ENCODE measurements at places on chromosomes 2 and 18.

GRCh38 chr18:53056064-53056463 is 716.1 kb downstream of the DCC start:
- no peak for DNase-seq

DNA sequence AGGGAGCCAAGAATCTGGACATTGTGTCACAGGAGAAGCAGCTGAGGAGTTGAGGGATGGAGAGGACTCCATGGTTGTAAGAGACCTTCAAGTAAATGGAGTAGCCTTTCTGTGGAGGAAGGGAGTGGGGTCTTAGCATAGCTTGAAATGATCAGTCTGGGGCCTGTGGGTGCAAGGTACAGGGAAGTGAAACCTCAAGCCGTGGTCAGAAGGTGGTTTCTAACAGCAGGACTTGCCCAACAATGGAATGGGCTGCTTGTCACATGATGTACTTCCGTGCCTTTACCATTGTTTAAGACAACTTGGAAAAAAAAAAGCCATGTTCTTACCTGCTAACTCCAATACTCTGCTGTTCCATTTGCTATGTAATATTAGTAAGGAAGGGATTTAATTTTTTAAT is 140.7 kb downstream of the LDLRAD4 start:
- DNase-seq, result no peak

- no peak for DNase-seq
Observed at GRCh38 chr18:58315041-58315440, 271.0 kb downstream of the NEDD4L start.

DNA sequence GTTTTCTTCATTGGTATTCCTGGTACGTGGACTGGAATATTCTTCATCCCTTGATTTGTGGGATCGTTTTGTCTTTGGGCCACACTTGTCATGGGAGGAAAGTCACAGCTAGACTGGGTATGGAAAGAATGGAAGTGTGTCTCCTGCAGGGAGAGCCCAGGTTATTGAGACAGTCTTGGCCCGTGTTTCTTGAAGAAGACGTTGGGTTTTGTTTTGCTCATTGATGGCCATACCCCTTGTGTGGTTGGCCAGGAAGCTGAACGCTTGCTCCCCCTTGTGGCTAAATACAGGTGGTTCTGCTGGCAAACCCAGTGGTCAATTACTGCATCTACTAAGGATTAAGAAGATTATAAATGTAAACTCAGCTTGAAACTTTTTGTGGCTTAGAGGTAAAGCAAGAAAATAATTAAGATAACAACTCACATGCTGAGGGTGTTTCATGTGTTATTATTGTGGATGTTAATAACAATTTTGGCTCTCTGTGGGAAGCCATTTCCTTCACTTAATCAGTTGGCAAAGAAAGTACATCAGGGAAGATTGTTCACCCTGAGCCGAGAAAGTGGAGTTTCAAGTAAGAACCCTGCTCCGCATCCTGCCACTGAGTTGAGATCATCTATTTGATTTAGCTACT is 91.8 kb downstream of the NEDD4L start:
- peak; percentile 4 for DNase-seq

DNA sequence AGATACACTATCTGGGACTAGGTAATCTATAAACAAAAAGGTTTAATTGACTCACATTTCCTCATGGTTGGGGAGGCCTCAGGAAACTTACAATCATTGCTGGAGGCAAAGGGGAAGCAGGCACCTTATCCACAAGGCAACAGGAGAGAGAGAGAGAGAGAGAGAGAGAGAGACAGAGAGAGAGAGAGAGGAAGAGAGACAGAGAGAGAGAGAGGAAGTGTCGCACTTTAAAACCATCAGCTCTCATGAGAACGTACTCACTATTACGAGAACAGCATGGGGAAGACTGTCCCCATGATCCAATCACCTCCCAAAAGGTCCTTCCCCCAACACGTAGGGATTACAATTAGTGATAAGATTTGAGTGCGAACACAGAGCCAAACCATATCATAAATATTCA is 253.5 kb upstream of the TRIB2 start:
- no peak for DNase-seq

GRCh38 chr2:198316852-198317396 is 512.5 kb downstream of the PLCL1 start:
- DNase-seq, result no peak

DNA sequence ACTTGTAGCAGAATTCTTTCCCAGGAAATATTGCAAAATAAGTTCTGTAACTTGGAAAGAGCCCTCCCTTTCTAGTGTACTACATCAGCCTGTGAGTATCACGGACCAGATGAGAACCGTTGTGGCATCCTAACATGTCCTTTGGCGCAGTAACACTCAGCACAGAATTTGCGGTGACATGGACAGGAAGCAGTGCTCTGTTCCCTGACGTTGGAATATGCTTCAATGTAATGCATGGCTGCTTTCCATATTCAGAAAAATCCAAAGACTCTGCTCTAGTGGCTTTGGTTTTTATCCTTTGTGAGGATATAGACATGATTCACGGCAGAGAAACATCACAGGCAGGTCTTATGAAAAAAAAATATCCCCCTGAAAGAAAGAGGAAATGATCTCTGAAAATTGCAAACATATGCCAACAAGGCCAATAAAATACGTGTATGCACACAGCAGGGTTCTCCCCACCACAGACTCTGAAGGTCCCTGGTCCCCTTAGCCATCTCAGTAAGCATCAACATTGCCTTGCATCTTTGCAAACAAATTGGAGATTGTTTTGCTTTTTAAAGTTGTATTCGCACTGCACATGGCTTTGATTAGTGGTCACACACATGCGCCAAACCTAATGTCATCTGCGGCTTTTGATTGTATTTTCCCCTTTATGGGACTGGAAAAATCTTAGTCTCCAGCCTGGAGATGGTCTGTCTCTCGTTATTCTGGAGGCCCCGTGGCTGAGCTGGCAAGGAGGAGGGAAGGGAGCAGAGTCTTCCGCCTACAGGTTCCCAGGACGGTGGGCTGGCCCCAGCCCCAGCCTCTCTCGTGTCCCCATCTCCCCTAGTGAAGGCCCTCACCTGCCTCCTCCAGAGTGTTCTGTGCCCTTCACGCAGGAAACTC is 122.9 kb downstream of the COPS8 start:
- DNase-seq, result no peak

DNA sequence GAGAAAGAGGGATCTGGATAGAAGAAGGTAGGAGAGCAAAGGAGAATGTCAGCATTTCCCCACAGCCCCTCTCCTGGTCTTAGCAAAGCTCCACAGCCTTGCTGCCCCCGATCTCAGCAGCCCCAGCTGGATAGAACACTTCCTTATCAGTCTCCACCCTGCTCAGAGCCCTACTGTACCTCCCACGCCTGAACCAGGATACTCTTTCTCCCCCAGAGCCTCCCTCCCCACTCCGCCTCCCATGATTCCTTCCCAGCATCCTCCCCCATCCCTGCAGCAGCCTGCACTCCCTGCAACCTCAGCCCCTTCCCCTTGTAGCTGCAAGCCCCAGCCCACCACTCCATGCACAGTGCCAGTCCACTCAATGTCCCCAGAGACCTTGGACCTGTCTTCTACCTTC is 25.8 kb downstream of the PLB1 start:
- DNase-seq, result no peak

- no peak for DNase-seq
Observed at GRCh38 chr2:26579025-26579722, 62.0 kb downstream of the CIB4 start.

DNA sequence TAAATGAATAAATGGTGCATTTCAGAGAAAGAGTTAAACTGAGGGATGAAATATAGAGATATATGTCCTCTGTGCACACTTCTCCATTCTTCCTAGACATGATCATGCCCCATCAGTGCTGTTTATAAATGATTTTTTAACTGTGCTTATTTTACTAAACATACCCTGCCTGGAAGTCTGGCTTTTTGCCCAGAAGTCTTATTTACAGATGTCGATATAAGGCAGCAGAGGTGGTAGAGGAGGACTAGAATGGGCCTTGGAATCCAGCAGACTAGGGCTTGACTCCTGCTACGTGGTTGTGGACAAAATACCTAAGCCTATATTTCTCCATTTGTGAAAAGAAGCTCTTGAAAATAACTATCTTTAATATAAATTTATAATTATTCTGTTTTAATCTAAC is 355.5 kb downstream of the RAD51AP2 start:
- DNase-seq, result no peak

DNA sequence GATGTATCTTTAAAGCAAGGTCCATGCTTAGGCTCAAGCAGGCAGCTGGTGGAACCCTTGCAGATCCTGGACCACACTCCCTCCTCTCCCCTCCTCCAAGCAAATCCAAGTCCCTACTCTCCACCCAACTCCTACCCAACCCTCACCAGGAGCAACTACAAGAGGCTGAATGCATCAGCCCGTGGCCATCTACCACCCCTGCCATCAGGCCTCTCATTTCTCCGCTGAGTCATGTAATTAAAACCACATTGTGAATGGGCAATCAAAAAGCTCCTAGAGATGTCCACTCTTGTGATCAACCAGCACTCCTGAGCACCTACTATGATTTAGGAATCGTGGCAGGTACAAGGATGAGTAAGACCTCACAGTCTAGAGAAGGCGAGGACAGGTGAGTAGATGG is 142.2 kb upstream of the CAPN13 start:
- DNase-seq, result no peak

GRCh38 chr2:174035981-174036742 is 71.0 kb upstream of the SP3 start:
- no peak for DNase-seq

DNA sequence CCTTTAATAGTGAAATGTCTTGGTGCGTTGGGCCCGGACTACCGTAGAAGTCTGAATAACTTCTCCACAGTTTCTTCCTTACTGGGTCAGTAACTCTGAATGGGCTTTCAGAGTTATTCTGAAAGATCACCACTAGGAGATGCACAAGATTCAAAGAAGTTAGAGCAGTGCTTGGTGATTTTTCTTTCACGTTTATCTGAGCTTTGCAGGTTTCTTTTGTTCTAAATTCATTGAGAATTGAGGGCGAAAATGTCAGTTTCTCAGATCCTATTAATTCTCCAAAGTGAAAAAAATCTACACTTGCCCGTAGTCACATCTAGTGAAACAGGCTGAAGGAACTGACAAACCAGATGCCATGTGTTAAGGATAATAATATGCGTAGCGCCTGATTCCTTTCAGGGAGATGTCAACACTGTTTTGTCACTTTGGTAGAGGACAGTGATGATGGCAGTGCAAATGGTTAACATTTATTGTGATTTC is 70.1 kb downstream of the QPCT start:
- no peak for DNase-seq

- DNase-seq, result no peak
Observed at GRCh38 chr2:24164416-24164973, 10.4 kb upstream of the FAM228A start.

- DNase-seq, result no peak
Observed at GRCh38 chr2:195891081-195891480, 177.6 kb downstream of the DNAH7 start.

- no peak for DNase-seq
Observed at GRCh38 chr2:133345638-133346037, 222.6 kb downstream of the NCKAP5 start.

GRCh38 chr2:127098711-127099110 is 8.2 kb downstream of the BIN1 start:
- no peak for DNase-seq

DNA sequence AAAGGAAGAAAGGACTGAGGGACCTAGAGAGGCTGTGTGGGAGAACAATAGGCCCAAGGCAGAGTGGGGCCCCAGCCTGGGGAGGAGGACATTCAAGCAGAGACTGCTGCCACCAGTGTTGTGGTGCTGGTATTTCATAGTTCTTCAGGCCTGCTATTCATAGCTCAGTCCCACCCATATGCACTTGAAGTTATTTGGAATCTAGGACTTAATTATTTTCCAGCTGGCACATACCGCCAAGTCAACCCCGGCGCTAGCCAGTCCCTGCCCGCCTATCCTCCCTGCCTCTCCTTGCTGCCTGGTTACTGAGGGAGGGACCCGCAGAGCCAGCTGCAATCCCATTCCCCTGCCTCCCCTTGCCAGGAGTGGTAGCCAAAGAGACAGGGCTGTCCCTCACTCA is 141.2 kb downstream of the CABLES1 start:
- no peak for DNase-seq

- no peak for DNase-seq
Observed at GRCh38 chr2:131093696-131094462, 619 bp upstream of the FAM168B start.

DNA sequence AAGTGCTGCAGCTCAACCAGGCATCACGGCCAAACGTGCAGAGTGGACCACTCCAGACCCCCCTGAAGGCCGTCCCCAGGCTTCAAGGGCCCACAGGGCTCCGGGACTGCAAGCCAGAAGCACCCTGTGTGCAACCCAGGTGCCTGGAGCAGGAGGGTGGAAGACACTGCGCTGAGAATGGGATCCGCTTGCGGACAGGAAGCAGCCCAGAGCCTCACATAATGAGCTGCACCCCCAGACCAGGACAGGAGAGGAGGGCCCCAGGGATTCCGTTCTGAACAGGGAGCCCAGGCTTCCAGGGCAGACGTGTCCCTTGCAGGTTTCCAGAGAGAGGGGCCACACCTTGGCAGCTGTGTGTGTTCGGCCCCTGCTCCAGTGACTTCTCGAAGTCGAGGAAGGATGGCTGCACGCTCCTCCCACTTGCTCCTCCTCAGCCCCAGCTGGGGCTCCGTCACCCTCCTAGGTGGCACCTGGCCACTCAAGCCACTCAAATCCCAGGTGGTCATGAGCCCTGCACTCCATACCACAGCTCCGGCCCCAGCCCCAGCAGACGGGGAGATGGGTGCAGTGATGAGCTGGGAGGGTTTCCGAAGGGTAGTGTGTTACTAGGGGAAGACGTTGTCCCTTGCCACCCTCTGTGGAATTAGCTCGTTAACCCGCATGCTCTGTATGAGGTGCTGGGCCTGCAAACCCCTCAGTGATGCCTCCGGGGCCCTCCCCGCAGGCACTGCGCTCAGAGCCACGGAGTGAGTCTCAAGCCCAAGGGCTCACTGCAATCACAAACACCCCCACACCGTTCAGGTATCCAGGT is 79.2 kb downstream of the NDUFA10 start:
- no peak for DNase-seq

DNA sequence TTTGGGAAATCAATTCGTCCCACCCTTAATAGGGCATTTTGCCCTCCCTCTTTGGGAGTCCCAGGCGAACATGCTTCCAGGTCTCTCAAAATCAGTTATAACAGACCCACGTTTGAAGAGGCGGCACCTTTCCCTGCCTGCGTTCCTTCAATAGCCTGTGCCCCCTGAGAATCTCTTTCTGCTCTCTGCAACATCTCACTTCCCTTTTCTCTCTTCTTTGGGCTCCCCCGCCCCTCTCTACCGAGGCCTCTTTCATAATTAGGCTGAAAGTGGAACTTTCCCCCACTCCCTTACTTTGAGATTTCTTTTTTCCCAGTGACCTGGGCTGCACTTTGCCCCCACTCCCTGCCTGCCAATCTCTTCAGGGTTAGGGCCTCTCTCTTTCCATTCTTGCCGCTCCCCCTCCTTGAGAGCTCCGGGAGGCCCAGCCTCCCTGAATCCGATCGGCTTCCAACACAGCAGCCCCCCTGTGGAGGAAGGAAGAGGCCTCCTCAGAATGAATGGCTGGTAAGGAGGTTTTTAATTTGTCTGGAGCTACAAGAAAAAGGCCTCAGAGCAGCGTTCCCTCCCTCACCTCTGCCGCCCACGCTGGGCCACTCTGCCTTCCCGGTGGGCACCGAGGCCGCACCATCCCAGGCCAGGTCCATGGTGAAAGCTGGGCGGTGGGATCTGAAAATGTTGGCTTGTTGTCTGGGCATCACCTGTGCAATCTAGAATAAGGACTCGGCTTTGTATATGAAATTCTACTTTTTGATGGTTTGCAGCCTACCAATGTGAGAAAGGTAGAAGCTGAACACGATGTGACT is 162.6 kb upstream of the SIX3 start:
- DNase-seq, result no peak
